ENCODE measurements at places on chromosomes 16 and 17. TPM values are rescaled to one million over a fixed set of nuclear protein-coding genes. Genes with fewer than 3 reads are reported as not detected.

DNA sequence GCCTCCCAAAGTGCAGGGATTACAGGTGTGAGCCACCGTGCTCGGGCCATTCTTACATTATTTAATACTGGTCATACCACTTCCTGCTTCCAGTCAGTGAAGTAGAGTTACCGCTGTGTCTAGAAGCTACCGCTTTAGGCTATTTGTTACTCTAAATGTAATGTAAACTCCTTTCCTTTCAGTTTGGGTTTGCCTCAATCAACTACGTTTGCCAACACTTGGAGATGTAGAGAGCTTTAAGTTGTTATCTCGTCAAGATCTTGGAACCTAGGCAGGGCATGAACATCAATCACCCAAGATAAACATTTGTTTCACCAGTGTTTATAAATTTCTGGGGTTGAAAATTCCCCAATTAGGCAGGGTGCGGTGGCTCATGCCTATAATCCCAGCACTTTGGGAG is 275.9 kb downstream of the STX8 start:
- no peaks in the 10 kb centered on the region for H3K4me1 ChIP-seq
- no peak for DNase-seq
- no peak overlapping the region for H3K4me3 ChIP-seq
- H3K36me3 ChIP-seq, result no peaks in the 10 kb centered on the region
- no peaks in the 10 kb centered on the region for H3K27me3 ChIP-seq
- no peak overlapping the region for H3K27ac ChIP-seq

DNA sequence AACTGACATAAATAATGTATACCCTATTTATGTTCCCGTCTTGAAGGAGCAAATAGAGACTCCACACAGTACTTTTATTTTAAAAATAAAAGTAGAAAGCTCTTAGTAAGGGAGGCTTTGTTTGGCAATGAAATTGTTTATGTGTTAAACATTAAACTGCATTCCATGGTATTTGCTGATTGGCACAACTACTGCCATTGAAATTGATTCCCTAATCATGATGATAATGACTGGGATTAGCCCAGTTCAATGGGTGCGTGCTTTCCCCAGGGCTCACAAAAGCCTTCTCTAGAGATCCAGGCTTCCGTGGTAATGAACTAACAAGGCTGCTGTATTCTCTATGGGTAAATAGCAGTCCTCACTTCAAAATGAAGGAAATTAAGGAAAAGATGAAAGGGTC is 67.5 kb downstream of the GPRC5B start:
- no peak overlapping the region for H3K27ac ChIP-seq
- DNase-seq, result no peak
- no peak overlapping the region for H3K4me3 ChIP-seq
- H3K27me3 ChIP-seq, result no peaks in the 10 kb centered on the region
- H3K36me3 ChIP-seq, result 0 out of 2 replicates have a peak, but pooled peaks cover 3% of the 10 kb centered on the region
- peaks cover 9% of the 10 kb centered on the region for H3K4me1 ChIP-seq

DNA sequence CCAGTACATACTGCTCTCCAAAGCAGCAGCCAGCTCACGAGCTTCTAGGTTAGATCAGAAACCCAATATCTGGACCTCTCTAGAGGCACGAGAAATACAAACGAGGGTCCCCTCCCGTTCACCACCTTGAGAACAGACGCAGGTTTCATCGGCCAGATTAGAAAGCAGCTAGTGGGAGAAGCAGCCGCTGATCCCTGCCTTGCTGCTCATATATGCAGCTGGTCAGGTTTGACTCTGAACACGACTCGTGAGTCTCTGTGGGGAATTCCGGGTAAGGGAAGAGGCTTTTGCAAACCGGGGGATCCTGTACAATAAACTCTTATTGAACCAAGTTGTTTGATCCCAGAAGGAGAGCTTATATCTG is 1.6 kb downstream of the VAT1L start:
- DNase-seq, result no peak
- no peak overlapping the region for H3K27ac ChIP-seq
- H3K36me3 ChIP-seq, result no peaks in the 10 kb centered on the region
- no peak overlapping the region for H3K4me3 ChIP-seq
- peaks cover 42% of the 10 kb centered on the region for H3K27me3 ChIP-seq

DNA sequence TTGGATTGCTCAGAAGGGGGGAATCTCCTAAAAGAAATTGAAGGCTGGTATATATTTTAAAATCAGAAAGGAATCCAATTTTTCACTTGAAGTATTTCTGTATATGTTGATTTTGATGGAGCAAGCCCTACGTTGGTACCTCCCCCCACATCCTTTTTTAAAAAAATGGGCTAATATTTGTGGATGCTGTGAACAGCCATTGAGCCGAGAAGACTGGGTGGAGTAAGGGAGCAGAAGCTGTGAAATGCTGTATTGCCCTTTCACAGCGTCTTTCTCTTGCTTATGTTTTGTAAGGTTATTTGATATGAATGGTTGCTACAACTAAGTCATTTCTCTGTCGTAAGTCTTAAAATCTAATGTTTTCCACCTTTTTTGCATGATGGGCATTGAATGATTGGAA is 2.3 kb downstream of the PAFAH1B1 start:
- H3K27ac ChIP-seq, result peak overlapping the region; percentile 9
- peaks cover 41% of the 10 kb centered on the region for H3K4me1 ChIP-seq
- no peaks in the 10 kb centered on the region for H3K27me3 ChIP-seq
- H3K4me3 ChIP-seq, result peak overlapping the region; percentile 81

GRCh38 chr16:54253118-54253517 is 33.5 kb downstream of the IRX3 start:
- peaks cover 28% of the 10 kb centered on the region for H3K4me1 ChIP-seq
- DNase-seq, result no peak
- H3K27me3 ChIP-seq, result no peaks in the 10 kb centered on the region

DNA sequence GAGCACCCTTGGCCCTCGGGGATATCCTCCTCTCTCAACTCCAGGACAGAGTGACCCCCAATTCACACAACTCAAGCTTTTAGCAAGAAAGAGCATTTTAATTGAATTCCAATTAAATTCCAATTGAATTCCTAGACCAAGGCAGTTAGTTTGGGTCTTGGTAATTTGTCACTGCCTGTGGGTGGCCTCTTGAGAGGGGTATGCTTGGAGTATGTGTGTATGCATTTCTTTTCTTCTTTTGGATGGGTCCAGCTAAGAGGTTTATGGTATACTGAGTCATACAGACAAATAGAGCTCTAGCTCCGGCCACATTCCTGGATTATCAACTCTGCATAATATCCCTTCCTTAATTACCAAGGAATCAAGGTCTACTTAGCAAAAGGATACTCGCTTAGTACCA is 136.7 kb downstream of the PCTP start:
- no peak for DNase-seq
- no peak overlapping the region for H3K27ac ChIP-seq
- H3K36me3 ChIP-seq, result no peaks in the 10 kb centered on the region
- H3K4me1 ChIP-seq, result no peaks in the 10 kb centered on the region
- H3K4me3 ChIP-seq, result no peak overlapping the region

DNA sequence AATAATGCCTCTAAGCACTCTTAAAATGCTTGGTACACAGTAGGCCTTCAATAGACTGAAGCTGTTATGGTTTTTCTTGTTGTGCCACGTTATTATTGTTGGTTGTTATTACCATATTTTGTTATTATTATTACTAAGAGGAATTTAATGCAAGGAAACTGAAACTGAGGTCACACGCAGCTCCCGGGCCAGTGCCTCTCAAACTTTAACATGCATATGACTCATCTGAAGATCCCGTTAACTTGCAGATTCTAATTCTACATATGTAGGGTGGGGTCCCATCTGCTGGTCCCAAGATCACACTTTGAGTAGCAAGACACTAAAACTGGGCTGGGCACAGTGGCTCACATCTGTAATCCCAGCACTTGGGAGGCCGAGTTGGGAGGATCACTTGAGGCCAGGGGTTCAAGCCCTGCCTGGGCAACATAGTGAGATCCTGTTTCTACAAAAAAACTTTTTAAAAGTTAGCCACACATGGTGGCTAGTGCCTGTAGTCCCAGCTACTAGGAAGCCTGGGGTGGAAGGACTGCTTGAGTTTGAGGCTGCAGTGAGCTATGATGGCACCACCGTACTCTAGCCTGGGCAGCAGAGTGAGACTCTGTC is 888 bp downstream of the ACSM5 start:
- H3K4me1 ChIP-seq, result no peaks in the 10 kb centered on the region
- DNase-seq, result no peak
- no peak overlapping the region for H3K4me3 ChIP-seq

Gene CCL16
- total RNA-seq, result not detected

Gene CIBAR2
- not detected for total RNA-seq

DNA sequence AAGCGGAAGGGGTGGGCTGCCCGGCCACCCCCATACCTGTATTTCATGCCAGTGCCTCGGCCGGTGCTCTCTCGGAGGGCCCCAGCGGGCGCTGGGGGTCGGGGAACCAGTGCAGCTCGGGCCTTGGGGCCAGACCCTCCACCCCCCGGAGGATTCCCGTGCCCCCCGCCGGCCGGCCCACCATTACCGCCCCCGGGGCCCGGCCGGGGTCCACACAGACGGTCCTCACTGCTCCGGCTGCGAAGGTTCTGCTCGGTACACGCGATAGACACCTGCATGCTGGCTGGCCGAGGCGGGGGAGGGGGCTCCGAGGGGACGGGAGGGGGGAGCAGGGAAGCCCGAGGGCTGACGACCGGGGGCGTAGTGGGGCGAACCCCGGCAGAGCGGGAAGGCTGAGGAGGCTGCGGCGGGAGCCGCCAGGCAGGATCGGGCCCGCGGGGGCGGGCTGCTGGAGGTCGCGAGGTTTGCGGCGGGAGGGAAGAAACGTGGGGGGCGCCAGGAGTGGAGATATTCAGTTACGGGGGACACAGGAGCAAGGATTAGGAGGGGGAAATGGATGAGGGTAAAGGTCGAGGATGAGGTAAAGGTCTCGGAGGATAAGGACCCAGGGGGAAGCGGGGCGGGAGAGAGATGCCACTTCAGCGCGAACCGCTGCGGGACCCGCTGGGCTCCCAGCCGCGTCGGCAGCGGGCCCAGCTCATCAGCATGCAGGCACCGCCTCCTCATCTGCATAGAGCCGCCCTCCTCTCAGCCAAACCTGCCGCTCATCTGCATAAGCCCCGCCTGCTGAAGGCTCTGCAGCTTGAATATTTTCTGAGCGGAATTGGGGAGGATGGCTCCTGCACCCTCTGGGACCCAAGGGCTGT is at the start of gene KCNAB3:
Gene KCNAB3 (minus strand): TSS at position 699 of the 866 bp plus-strand sequence. CDS start 421 bp downstream, at position 278.
- H3K4me3 ChIP-seq, result no peak within 1 kb of the TSS
- H3K27me3 ChIP-seq, result no peaks in the 10 kb centered on the region
- H3K4me1 ChIP-seq, result peaks cover 11% of the 10 kb centered on the region
- H3K36me3 ChIP-seq, result no peaks in the 10 kb centered on the region

DNA sequence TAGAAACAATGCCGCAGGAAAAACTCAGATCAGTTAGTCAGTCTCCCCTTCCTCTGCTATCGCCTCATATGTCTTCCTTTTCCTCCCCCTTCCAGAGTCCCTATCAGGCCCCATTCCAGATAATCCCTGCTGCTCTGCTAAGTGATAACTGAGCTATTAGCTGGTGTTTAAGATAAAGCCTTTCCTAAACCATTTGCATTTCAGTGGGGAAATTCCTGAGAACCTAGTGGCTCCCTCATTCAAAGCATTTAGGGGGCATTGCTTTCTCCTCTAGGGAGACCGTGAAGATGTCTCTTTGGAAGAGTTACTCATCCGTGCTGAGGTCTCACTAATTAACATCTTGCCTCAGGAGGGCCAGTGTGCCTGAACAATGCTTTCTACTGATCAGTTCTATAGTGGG is 401.6 kb downstream of the NPIPA7 start:
- H3K36me3 ChIP-seq, result no peaks in the 10 kb centered on the region
- H3K27me3 ChIP-seq, result peaks cover 21% of the 10 kb centered on the region
- no peak for DNase-seq
- no peak overlapping the region for H3K4me3 ChIP-seq
- H3K4me1 ChIP-seq, result no peaks in the 10 kb centered on the region

GRCh38 chr16:29310852-29311314 is 95.6 kb downstream of the NPIPB11 start:
- no peak overlapping the region for H3K27ac ChIP-seq
- H3K4me3 ChIP-seq, result no peak overlapping the region
- DNase-seq, result no peak
- H3K4me1 ChIP-seq, result peaks cover 3% of the 10 kb centered on the region
- H3K27me3 ChIP-seq, result no peaks in the 10 kb centered on the region

GRCh38 chr17:34117332-34117731 is 137.8 kb upstream of the CCL2 start:
- H3K36me3 ChIP-seq, result no peaks in the 10 kb centered on the region
- no peak overlapping the region for H3K4me3 ChIP-seq
- no peak overlapping the region for H3K27ac ChIP-seq
- no peaks in the 10 kb centered on the region for H3K27me3 ChIP-seq

- 0 out of 2 replicates have a peak, but pooled peaks cover 4% of the 10 kb centered on the region for H3K36me3 ChIP-seq
- no peaks in the 10 kb centered on the region for H3K27me3 ChIP-seq
- DNase-seq, result no peak
Measured at GRCh38 chr17:7486181-7486580, 2.0 kb downstream of the POLR2A start.

Gene MPV17L
- not detected for total RNA-seq

Gene CLDN6
- 0.26 TPM for total RNA-seq

Gene TBC1D3I
- total RNA-seq, result 0.81 TPM

DNA sequence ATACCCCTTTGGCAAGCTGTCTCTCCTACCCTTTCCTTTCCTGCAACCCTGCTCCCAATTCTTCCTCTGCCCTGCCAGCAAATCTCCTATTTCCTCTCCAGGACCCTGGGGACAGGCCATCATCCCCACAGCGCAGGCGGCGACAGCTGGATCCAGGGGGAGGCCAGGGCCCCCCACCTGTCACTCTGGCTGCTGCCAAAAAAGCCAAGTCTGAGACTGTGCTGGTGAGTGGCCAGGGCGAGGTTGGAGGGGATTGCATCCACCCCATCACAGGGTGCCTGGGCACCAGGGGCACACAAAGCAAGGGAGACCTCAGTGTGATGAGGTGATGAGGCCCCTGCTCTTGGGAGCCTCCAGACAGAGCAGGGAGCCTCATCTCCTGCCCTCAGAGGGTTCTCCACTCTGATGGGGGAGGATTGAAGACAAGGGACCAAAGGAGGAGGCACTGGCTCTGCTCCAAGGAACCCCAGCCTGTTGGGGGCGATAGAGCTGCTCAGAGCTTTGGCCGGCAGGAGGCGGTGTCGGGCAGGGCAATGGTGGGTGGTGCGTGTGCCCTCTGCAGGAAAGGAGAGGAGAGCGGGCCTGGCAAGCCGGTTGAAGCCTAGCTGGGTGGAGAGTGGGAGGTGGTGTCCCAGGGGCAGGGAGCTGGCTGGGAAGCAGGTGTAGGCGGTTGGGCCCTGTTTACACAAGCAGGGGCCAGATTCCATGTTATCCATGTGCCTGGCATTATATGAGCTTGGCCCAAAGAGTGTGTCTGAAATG is 15.6 kb upstream of the PDK2 start:
- H3K36me3 ChIP-seq, result peaks cover 92% of the 10 kb centered on the region
- H3K27ac ChIP-seq, result no peak overlapping the region
- H3K4me3 ChIP-seq, result no peak overlapping the region
- no peak for DNase-seq
- no peaks in the 10 kb centered on the region for H3K27me3 ChIP-seq

GRCh38 chr17:416293-417206 is 63.9 kb upstream of the RPH3AL start:
- DNase-seq, result no peak
- H3K36me3 ChIP-seq, result no peaks in the 10 kb centered on the region

- no peak overlapping the region for H3K4me3 ChIP-seq
- H3K4me1 ChIP-seq, result peaks cover 28% of the 10 kb centered on the region
- H3K36me3 ChIP-seq, result no peaks in the 10 kb centered on the region
- no peak for DNase-seq
- H3K27ac ChIP-seq, result no peak overlapping the region
Measured at GRCh38 chr16:58219432-58219831, 21.5 kb upstream of the CSNK2A2 start.

Gene RPH3AL
- 29.4 TPM for total RNA-seq

GRCh38 chr17:50261051-50261915 is 13.0 kb upstream of the TMEM92 start:
- H3K4me1 ChIP-seq, result 0 out of 2 replicates have a peak, but pooled peaks cover 5% of the 10 kb centered on the region
- H3K36me3 ChIP-seq, result no peaks in the 10 kb centered on the region
- H3K27me3 ChIP-seq, result peaks cover 7% of the 10 kb centered on the region
- no peak overlapping the region for H3K4me3 ChIP-seq
- no peak overlapping the region for H3K27ac ChIP-seq

Gene MT1A
- 23.5 TPM for total RNA-seq

Gene KLHL10
- total RNA-seq, result not detected
